ENCODE measurements at places on chromosomes 5 and 9. TPM values are rescaled to one million over a fixed set of nuclear protein-coding genes. Genes with fewer than 3 reads are reported as not detected.

The GABRA6 gene
- not detected for total RNA-seq

The SHISAL2B gene
- not detected for total RNA-seq

The IPO11 gene
- total RNA-seq: 15.1 TPM

The SHOC1 gene
- total RNA-seq: not detected

The C9orf153 gene
- 0.56 TPM for total RNA-seq

The SPINK9 gene
- total RNA-seq: not detected

The BTNL3 gene
- not detected for total RNA-seq

The SURF6 gene
- 32.1 TPM for total RNA-seq

The ADGRV1 gene
- total RNA-seq: 0.42 TPM

The SCGB3A2 gene
- total RNA-seq: not detected

The TMEM203 gene
- 44.7 TPM for total RNA-seq

The HTR1A gene
- not detected for total RNA-seq

The NEUROG1 gene
- total RNA-seq: not detected

The ZCCHC9 gene
- 11.2 TPM for total RNA-seq

The TRIM36 gene
- total RNA-seq: 1.0 TPM

The IFNK gene
- total RNA-seq: not detected

The SV2C gene
- total RNA-seq: 0.05 TPM

The SLC31A1 gene
- 13.4 TPM for total RNA-seq

The PCDHA10 gene
- not detected for total RNA-seq

The FAM78A gene
- total RNA-seq: 1.2 TPM

The TRIM32 gene
- total RNA-seq: 17.6 TPM

The FOXD1 gene
- 0.31 TPM for total RNA-seq

The ZNF454 gene
- not detected for total RNA-seq

The SPINK13 gene
- total RNA-seq: not detected

The ZNF608 gene
- 3.7 TPM for total RNA-seq

The SLC6A19 gene
- not detected for total RNA-seq

The CKMT2 gene
- total RNA-seq: 0.44 TPM

The CORO2A gene
- 23.6 TPM for total RNA-seq

The SPATA31D1 gene
- not detected for total RNA-seq

The RANBP3L gene
- total RNA-seq: not detected

The SLC27A6 gene
- total RNA-seq: not detected

The SYNPO gene
- total RNA-seq: 0.44 TPM

The JAKMIP2 gene
- total RNA-seq: 0.03 TPM

The ENTPD8 gene
- 0.76 TPM for total RNA-seq

The LRRC70 gene
- 0.33 TPM for total RNA-seq

The PCDHGA11 gene
- total RNA-seq: 0.13 TPM
